ENCODE measurements at places on chromosomes 1 and 21. TPM values are rescaled to one million over a fixed set of nuclear protein-coding genes. Genes with fewer than 3 reads are reported as not detected.

DNA sequence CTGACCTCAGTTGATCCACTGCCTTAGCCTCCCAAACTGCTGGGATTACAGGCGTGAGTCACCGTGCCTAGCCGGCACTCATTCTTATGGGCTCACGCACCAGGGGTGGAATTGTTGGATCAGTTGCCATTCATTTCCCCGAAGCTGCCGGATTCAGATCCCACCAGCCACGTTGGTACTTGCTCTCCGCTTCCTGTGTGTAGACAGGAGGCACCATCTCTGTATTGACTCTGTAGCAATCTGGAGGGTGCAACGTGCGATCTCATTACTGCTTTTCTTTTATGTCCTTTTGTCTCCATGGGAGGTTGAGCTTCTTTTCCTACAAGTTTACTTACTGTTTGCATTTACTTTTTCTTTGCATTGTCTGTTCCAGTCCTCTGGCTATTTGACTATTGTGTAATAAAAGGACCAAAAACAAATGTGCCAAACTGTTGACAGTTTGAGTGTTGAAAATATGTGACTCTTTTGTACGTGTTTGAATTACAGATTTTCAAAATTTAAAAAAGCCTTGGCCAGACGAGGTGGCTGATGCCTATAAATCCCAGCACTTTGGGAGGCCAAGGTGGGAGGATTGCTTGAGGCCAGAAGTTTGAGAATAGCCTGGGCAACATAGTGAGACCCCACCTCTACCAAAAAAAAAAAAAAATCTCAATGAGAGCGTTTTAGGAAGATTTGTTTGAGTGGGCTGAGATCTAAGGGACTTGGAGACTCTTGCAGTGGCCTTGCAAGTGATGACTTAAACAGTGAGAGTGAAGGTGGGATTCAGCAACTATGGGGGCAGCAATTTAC lies 39.1 kb downstream of the SPSB1 start:
- no peak for DNase-seq

DNA sequence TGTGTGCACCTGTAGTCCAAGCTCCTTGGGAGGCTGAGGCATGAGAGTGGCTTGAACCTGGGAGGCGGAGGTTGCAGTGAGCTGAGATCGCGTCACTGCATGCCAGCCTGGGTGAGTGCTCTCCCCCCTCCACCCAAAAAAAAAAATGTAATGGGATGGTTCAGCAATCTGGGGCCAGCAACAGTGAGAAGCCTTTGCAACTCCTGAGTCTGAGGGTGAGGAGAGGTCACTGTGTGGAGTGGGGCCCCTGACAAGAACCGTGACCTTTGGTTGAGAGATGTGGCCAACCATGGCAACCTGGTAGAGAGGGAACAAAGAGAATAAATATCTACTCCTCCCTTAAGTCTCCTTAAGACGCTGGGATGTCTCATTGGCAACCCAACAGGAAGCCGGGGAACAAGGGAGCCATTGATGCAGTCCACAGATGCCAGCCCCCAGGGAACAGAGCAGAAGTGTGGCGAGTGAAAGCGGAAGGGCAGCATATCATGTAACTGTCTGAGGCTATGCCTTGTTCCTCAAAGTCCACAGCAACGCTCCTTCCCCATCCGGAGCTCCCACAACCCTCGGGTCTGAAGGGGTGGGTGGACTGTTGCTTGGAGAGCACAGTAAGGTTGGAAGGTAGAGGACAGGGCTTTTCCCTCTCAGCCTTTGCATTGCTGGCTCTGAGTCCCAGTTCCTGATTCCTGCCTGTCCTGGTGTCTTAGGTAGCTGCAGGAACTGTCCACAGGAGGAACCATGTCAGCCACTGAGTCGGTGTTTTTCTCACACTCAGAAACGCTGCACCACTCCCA lies 8.3 kb downstream of the TRNP1 start:
- peak; percentile 89 for DNase-seq

- no peak for DNase-seq
Observed at GRCh38 chr1:68028566-68028965, 21.9 kb downstream of the DIRAS3 start.

GRCh38 chr1:245856944-245857531 lies 650.0 kb downstream of the SMYD3 start:
- DNase-seq, result no peak

GRCh38 chr1:230345139-230345885 lies 80.8 kb downstream of the PGBD5 start:
- DNase-seq, result no peak

The IQCC gene
- 2.4 TPM for total RNA-seq

DNA sequence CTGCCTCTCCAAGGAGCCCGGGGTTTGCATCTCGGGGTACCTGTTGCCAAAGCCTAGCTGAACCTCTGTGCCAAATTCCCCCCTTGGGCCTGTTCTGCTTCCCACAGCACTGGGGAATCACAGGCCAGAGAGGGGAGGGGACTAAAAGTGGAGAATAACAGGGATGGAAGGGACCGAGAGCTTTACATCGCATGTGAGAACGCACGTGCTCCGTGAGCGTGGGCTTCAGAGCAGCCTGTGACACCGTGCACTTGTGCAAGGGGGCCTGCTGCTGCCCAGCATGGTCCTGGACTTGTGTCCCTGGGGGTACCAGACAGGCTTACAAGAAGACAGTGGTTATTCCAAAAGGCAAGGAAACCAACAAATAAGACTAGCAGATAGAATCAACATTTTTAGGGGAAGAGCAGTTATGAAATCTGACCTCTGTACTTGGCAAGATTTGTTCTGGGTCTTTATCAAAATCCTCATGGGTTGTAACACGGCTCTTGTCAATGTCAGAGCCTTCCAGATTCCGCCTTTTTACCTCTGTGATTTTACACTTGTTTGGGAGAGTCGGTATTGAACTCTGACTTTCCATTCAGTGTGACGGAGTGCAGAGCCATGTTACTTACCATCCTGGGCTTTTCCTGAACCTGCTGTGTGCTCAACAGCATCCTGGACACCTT lies 36.2 kb upstream of the TNFRSF1B start:
- DNase-seq, result no peak

DNA sequence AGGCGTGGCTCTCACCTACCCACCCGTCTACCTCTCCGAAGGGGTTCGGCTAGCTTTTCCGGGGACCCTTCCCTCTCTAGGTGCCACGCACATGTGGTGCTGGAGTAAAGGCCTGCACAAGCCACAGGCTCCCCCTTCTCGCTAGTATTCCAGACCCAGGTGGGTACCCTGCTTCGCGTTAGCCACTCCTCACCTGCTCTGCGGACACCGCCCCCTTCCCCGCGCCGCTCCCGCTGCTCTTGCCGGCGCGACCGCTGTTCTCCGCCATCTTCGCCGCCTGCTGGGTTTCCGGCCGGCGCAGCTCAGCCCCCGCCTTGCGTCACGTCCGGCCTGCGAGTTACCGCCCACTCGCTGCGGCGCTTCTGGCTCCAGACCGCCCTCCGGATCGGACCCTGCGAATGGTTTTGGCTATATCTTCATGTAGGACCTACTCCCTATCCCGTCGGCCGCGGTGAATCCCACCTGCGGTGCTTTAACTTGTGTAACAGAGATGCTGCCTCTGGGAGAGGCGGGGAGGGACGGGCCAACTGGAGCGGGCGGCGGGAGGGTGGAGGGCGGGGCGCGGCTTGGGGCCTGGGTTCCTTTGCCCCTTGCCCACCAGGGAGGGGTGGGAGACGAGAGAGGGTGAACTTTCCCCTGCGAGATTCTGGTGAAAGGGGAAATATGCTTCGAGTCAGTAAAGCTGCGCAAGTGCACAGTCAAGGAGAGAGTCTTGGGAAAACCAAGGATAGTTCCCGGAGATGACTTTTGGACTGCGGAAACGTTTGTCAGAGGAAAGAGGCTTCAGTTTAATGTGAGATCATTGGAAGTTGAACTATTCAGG lies at the start of the genes NIT1 and PFDN2:
Gene NIT1, plus strand, starts transcription at position 347 of the 823 bp plus-strand sequence. Its CDS starts 72 bp downstream, at position 419.
Gene PFDN2, minus strand, starts transcription at position 279 of the 823 bp plus-strand sequence. Its CDS starts 11 bp downstream, at position 268.
- DNase-seq, result peak; percentile 97

DNA sequence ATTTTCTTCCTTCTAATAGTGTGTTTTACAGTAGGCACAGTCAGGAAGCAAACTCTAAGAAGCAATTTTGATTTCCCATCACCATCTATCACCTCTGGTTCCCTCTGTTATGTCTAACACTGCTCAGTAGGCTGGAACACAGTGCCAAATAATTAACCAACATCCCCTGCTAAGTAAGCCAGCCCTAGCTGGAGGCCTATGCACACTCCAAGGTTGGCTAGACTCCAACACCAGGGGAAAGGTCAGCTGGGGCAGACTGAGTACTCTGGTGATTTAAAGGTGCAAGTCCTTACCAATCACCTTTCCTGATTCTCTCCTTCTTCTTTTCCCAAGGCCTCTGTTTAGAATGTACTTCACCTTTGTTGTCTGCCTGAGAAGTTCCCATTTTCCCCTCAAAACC lies 46.5 kb upstream of the BEND5 start:
- no peak for DNase-seq
